Smooth muscle cell of the coronary artery (primary cell): ENCODE measurements at places on chromosomes 4 and X. TPM values are rescaled to one million over a fixed set of nuclear protein-coding genes. Genes with fewer than 3 reads are reported as not detected.

The HGFAC gene
- total RNA-seq = not detected in 2 replicates

The AP1S2 gene
- 25.3 and 96.6 TPM in 2 replicates for total RNA-seq

The GC gene
- not detected in 2 replicates for total RNA-seq

The CLDN2 gene
- under 0.01 TPM in 1 of 2 replicates, not detected in the other for total RNA-seq

The BTC gene
- total RNA-seq = under 0.01 TPM in 2 replicates

The CLCN4 gene
- 4.8 and 6.0 TPM in 2 replicates for total RNA-seq

The NIPAL1 gene
- total RNA-seq = 7.1 TPM in 1 of 2 replicates, not detected in the other

The SMR3B gene
- total RNA-seq = not detected in 2 replicates

The TIMM17B gene
- 9.0 and 34.8 TPM in 2 replicates for total RNA-seq

The PORCN gene
- 9.8 and 17.6 TPM in 2 replicates for total RNA-seq

The FHDC1 gene
- total RNA-seq = under 0.01 and 0.12 TPM in 2 replicates
